ENCODE measurements at places on chromosomes 6 and 20.

DNA sequence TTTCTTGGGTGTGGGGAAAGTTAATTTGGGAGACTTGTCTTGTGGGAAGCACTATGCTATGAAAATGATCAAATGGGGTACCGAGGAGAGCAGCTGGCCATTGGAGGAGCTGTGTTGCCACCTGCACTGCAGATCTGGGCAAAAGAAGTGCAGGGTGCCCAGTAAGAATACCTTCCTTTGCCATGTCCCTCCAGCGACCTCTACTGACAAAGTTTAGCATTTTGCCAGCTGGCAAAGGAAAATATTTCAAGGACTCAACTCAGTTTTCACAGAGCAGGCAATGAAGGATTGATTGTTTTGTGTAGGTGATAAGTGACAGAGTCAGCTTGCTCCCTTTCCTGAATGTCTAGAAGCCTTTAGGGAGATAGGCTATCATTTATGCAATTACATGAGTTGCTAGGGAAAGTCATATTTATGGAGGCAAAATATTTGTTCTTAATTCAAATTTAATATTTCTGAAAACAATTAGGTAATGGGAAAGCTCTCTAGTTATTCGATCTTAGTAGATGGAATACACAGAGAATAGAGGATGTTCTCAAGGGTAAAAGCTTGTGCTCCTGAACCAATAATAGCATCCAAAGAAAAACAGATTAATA is 118.4 kb downstream of the FARS2 start:
- DNase-seq: peak; percentile 20

- no peak for DNase-seq
Observed at GRCh38 chr20:53606364-53606985, 12.8 kb upstream of the ZNF217 start.

DNA sequence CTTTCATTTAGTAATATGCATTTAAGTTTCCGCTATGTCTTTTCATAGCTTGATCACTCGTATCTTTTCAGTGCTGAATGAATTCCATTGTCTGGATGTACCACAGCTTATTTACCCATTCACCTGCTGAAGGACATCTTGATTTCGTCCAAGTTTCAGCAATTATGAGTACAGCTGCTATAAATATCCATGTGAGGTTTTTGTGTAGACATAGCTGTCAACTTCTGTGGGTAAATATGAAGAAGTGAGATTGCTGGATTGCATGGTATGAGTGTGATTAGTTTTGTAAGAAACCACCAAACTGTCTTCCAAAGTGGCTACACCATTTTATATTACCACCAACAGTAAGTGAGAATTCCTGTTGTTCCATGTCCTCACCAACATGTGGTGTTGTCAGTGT is 79.2 kb upstream of the STMND1 start:
- DNase-seq: no peak

GRCh38 chr6:29755295-29755871 is 32.1 kb downstream of the HLA-F start:
- no peak for DNase-seq

DNA sequence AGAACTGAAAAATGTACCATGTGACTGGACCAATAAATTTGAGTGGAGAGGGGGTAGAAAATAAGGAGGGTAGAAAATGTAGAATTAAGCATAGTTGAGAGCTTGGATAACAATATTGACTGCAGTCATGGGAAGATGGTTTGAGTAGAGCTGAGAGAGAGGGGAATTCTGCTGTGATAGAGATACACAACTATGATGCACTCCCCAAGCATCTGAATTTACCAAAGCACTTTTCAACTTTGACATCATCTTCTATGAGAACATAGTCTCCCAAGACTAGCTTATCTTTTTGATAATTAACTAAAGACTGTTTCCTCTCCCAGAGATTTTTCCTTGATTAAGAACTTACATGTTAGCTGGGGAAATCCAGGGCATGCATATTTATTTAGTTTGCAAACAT is 103.1 kb downstream of the TNFRSF21 start:
- DNase-seq: no peak

DNA sequence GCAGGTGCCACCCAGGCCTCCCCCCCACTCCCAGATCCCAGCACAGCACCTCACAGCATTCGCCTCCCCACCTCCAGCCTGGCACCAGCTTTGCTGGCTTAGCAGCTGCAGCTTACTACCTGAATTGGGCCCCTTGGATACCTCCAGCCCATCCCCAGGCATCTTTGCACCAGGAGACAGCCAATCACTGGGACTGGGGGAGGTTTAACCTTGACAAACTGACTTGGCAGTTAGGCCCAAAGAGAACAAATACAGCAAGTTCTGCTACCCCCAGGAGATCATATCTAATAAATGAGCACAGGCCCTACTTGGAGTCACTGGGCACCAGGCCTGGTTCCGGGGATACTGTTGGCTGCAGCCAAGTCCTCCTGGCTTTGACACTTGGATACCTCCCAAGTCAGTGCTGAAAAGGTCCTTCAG is 8.8 kb downstream of the PDRG1 start:
- no peak for DNase-seq
